ENCODE measurements at places on chromosomes 12 and 14. TPM values are rescaled to one million over a fixed set of nuclear protein-coding genes. Genes with fewer than 3 reads are reported as not detected.
A peak's percentile ranks its signal among the peaks of the same experiment; 100 is the strongest.

TPPP2 gene
- 0.22 TPM for polyA plus RNA-seq

IFI27 gene
- 1,170 TPM for polyA plus RNA-seq

LRP1-AS gene
- polyA plus RNA-seq: not detected

FGF23 gene
- not detected for polyA plus RNA-seq

NKX2-1 gene
- polyA plus RNA-seq: not detected

FERMT2 gene
- polyA plus RNA-seq: 10.5 TPM

DNA sequence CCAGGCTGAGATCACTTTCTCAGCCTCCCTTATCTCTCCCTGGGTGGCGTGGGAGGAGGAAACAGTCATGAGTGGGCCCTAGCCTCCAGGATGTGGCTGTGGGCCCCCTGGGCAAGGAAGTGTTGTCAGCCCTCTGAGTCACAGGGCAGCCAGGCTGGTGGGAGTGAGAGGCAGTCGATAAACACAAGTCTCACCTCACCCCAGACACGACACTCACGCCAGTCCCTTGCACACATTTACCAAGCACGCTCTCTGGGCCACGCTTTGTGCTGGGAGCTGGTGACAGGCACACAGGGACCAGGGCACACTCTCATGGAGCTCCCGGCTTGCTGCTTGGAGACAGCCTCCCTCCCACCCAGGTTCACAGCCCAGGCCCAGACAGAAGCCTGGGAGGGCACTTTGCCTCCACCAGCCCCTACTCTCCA is 1.9 kb upstream of the KRT79 start:
- peak; percentile 72 for DNase-seq

GRCh38 chr14:75120541-75121291 is 6.1 kb downstream of the NEK9 start:
- DNase-seq: no peak

DNA sequence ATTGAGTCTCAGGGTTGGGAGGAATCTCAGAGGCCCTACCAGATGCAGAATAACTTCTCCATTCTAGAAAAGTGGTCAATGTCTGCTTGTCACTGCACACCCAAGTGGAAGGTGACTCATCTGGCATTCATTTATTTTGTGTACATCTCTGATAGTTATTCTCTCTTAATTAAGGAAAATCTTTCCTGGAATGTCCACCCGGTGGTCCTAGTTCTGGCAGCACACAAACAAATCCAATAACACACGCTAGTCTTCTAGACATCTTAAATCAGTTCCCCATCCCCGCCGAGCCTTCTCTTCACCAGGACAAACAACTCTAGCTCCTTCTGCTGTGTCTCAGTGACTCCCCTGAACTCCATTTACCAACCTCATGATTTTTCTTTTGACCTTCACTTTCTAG is 50.0 kb upstream of the SCN8A start:
- no peak for DNase-seq

GRCh38 chr12:65959452-65959851 is 135.2 kb downstream of the HMGA2 start:
- no peak for DNase-seq

GRCh38 chr12:94650143-94651056 is at the start of gene TMCC3:
TSS of gene TMCC3 (minus strand) at chr12:94650557. CDS start at chr12:94650430, 127 bp downstream.
- DNase-seq: peak; percentile 91

GRCh38 chr14:104827177-104828055 is 26.5 kb downstream of the ZBTB42 start:
- DNase-seq: peak; percentile 87
